Calu3 (cell line): ENCODE measurements at places on chromosomes 1 and 21.

DNA sequence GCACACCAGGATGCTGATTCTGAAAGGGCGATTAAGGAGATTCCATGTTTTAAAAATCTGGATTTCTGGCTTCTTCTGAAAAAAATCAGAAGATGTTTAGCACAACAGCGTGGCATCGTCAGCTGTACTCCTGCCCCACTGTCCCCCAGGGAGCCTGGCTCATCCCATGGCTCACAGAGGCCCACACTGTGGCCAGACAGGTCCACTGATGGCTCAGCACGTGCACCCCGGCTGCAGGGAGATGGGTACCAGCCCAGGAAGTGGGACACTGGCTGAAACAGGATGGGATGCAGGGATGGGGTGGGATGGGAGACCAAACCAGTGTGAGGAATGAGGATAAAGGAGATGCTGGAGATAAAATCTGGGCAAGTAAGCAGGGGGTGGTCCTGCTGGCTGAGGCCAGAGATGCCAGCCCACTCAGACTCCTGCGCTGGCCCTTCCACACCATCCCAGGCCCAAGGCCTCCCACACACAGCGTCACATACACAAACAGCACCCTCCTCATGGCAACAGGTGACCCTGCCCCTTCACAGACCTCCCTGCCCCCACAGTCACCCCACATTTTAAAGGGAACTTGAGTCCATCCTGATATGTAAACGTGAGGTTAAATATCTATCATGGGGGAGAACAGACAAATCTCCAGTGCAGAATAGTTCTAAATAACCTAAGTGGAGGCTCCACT lies 23.9 kb upstream of the SAMD11 start:
- DNase-seq = no peak

DNA sequence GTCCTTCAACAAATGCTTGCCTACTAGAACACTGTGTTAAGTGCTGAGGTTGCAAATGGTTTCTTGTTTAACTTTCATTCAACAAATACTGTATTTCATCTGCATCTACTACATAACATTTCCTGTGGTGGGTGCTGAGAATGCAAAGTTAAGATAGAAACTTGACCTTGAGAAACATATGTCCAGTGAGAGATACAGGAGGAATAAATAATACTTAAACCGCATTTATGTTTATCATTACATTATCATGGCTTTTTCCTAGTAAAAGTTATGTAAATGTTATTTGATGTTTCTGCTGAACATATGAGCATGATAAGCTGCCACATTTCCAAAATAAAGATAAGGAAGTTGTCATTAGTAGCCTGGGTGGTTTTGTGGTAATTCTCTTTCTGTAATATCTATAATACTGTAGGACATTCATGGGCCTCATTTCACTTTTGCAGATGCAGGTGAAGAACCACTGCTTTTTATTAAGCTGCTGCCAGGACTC lies 590.4 kb downstream of the PLPP3 start:
- DNase-seq = no peak

GRCh38 chr1:30147188-30147587 lies 576.2 kb downstream of the MATN1 start:
- no peak for DNase-seq

DNA sequence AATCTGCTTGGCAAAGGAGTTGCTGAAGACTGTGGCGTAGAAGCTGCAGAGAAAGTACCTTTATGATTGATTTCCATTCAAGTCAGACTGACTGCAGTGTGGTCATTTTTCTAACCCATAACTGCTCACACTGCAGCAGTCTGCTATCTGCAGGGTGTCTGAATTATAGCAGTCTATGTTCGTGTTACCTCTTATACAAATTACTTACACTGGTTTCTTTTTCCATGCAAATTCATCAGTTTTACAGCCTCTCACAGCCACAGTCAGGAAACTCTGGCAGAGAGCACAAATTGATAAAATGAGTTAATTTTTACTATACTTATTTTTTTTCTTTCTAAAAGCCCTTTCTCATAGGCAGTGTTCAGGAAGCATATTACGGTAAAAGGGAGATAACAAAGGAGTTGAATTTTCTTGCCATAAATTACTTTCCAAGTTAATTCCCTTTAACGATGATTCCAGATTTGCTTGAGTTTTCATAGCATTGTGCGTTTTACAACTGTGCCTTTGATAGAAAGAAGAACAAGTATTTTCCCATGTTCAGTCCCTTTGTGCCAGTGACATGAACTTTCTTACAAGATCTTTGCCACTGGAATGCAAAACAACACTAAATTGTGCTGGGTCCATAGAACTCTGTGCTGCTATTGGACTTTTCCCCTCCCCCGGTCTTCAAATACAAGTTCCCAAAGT lies 261.5 kb downstream of the NFIA start:
- DNase-seq = no peak

GRCh38 chr1:180695282-180695681 lies 63.5 kb downstream of the XPR1 start:
- DNase-seq = no peak
